Occipital lobe (tissue), 3 donors: ENCODE measurements at places on chromosomes 4 and X. TPM values are rescaled to one million over a fixed set of nuclear protein-coding genes. Genes with fewer than 3 reads are reported as not detected.
A peak's percentile ranks its signal among the peaks of the same experiment; 100 is the strongest.

DNA sequence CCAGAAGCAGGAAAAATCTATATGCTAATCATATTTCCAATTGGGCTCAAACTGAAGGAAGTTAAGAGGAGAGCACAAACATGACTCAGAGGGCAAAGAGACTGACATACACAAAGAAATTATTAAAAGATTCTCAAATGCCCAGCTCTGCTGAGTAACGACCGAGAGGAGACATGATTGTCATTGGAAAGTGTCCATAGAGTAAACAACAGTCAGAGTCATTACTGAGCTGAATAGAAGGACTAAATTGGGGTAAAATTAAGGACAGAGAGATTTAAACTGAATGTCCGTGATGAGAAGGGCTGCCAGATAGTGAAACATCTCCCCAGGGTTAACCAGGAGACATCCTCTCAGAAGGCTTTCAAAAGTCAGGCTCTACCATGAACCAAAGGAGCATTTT lies 111.2 kb upstream of the GALNT7 start:
- DNase-seq: no peak

ASB9 gene
- 0.94 TPM for total RNA-seq

GRCh38 chr4:105755375-105755774 lies 46.8 kb downstream of the GSTCD start:
- no peak for DNase-seq

GRCh38 chr4:141464366-141464765 lies 172.0 kb upstream of the IL15 start:
- DNase-seq: no peak

TCEAL6 gene
- total RNA-seq: 6.7 TPM

DNA sequence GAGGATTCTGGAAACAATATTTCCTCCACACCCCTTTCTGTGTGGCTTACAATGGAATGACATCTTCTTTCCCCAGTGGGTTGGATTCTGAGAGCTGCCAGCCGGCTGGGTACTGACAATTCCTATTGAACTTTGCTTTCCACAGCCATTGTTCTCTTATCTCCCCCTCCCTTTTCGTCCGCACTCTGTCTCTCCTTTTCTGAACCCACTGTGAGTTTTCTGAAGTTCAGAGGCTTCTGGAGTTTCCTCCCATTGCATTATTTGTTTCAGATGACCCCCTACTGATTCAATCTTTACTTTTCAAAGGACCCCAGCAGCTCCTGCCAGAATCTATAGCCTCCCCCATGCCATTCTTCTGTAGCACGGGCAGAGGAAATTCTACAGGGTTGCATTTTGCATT lies 10.4 kb downstream of the SMPX start:
- no peak for DNase-seq

- DNase-seq: no peak
Observed at GRCh38 chr4:75034523-75034922, 101.6 kb downstream of the PARM1 start.

- no peak for DNase-seq
Observed at GRCh38 chr4:5808081-5808741, 84.7 kb downstream of the CRMP1 start.

- no peak for DNase-seq
Observed at GRCh38 chrX:24396931-24397279, 36.5 kb downstream of the SUPT20HL1 start.

MAGEA12 gene
- not detected for total RNA-seq

GLRB gene
- total RNA-seq: 51.5 TPM

DNA sequence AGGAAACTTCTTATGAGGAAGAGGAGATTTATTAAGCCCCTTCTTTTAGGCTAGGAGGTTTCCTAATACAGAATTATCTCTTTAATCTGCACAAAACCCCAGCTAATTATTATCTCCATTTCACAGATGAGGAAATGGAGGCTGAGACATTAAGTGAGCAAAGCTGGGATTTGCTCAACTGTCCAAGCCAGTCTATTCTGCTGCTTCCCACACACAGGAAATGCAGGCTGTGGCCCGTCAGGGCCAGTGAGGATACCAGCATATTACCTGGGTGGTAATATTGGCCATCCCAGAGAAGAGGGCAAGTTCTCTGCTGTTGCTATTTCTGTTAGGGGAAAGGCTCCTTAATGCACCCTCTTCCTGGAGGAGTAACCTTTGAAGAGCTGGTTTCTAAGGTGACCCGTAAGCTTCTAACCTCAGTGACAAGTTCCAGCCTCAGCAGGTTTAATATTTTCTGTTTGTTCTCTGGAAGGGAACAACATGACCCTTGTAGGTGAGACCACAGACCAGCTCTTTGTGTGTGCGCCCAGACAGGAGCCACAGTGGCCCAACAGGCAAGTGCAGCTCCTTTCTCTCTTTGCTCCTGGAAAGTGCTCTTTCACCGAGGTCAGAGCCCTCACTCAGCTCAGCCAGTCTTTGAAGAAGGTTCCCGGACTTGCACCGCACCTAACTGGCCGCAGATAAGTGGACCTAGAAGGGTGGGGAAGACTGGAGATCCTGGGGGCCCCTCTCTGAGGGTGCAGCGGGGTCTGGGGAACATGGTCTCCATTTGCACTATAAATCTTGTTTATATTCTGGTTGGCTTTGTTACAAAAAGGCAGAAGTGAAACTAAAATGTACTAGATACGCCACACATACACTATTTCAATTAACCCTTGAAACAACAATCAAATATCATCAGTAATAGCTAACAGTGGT lies 35.5 kb downstream of the TBC1D9 start:
- no peak for DNase-seq

PRRG3 gene
- total RNA-seq: 7.2 TPM

DNA sequence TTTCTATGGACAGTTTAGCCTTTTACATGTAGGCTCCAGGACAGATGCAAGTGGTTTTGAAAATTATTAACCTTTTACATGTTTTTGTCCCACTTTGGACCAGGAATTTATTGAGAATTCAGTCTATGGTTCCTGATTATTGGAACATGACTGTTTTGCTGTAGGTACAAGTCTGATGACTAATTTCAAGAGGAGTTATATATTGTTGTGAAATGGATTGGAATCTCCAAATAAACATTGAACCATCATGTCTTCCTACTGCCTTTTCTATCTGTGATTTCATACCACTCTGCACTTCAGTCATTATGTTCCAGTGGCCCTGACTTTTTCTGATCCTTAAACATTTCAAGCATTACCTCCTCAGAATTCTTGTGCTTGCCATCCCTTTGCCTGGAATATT lies 35.9 kb downstream of the TBC1D19 start:
- DNase-seq: no peak

- peak; percentile 65 for DNase-seq
Observed at GRCh38 chrX:153667956-153668396, 5.6 kb downstream of the PNCK start.

DMRTC1 gene
- not detected for total RNA-seq

DNA sequence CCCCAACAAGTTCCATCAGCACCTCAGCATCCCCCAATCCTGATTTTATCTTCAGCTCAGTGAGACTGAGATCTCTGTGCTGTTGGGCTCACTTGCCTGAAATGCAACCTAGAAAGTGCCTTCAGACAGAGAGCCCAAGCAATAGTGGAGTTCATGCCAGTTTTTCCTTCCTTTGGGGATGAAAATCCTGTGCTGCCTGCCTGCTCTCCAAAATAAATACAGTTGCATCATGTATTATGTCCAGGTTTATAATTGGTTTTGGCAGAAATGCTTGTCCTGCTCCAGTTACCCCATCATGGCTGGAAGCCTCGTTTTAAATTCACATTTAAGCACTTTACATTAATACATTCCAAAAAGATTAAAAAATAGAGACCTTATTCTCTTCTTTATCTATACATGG lies 1865.5 kb upstream of the TENM3 start:
- no peak for DNase-seq

- no peak for DNase-seq
Observed at GRCh38 chr4:32789026-32789608, 2068.9 kb downstream of the PCDH7 start.

SHROOM4 gene
- total RNA-seq: 1.7 TPM

DNA sequence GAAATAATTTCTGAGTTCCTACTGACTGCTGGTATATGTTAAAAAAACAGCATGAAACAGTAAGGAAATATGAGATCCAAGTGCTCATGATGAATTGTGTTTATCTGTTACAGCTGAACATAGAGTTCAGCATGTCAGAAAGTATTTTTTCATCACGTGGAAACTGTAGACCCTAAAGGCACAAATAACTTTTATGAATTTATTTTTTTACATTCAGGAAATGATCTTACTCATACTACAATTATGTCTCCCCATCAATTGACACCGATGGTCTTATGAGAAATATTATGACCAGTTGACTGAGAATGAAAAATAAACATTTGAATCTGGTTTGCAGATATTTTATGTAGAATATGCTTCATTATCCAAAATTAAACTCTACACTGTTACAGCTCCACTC lies 283.1 kb upstream of the SPANXN4 start:
- DNase-seq: no peak

- no peak for DNase-seq
Observed at GRCh38 chr4:124937993-124938392, 225.5 kb upstream of the ANKRD50 start.

DNA sequence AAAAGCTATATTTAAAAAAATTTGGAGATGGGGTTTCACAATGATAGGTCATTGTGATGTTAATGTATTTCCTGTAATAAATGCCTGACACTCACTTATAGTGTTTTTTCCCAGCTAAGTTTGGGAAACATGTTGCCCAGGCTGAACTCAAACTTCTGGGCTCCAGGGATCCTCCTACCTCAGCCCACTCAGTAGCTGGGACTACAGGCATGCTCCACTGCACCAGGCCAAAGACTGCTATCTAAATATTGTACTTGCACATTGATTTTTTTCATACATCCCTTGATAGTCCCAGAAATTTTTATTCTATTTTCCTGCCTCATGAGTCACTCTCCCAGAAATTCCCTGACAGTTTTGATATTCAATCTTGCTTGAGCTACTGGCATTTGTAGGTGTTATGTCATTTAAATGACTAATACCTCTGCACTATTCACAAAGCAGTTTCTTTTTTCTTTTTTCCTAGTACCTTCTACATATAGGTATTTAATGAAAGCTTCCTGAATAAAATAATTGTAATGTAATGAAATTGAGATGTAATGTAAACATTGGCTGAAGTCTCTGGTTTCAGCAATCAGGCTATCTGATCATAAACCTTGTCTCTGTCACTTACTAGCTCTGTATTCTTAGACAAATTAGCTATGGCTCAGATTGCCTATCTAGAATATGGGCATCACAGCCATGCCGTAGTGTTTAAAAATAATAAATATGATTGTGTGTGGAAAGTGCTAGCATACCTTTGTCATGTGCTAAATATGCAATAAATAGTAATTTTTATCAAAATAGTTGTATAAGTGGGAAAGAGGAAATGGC lies 1973.0 kb upstream of the AGA start:
- DNase-seq: no peak

GBA3 gene
- 0.16 TPM for total RNA-seq

GRCh38 chr4:168696826-168697225 lies 200.0 kb downstream of the PALLD start:
- DNase-seq: no peak

TLR8 gene
- 0.47 TPM for total RNA-seq

WNK3 gene
- total RNA-seq: 65.8 TPM

- DNase-seq: no peak
Observed at GRCh38 chr4:54498661-54499111, 159.1 kb upstream of the KIT start.

BEX1 gene
- total RNA-seq: 103 TPM

SLC49A3 gene
- total RNA-seq: 0.62 TPM

DNA sequence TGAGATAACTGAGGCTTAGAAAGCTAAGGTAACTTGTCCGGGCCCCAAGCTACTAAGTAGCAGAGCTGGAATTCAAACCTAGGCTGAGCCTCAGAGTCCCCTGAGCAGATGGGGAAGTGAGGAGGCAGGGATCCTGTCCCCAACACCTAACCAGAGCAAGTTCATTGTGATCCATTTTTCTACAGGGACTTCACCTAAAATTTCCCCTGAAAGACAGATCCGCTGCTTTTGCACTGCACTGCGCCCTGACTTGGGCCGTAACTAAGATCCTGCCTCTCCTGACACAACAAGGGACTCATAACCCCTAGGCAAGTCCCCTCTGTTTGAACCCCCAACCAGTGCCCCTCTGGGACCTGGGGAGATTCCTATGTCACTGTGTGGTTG lies 25.6 kb upstream of the MTM1 start:
- DNase-seq: no peak

NUP62CL gene
- total RNA-seq: 0.16 TPM

DNA sequence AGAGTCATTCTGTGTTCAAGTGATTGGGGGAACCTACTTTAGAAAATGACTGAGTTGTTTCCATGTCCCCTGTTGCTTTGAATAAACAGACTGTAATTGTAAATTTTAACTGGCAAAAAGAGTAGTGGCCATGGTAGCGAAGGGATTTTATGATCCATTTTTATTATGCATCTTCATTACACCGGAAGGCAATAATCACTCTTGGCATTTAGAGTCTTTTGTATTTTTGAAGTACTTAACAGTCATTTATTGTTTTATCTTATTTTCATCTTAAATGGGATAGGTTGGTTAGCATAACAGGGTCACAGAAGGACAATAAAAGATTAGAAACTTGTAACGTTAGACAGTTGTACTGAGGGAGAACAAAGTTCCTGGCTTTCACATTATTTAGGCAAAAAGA lies 11.0 kb upstream of the OTC start:
- no peak for DNase-seq

ADH7 gene
- not detected for total RNA-seq

SLC2A9 gene
- 3.1 TPM for total RNA-seq

DNA sequence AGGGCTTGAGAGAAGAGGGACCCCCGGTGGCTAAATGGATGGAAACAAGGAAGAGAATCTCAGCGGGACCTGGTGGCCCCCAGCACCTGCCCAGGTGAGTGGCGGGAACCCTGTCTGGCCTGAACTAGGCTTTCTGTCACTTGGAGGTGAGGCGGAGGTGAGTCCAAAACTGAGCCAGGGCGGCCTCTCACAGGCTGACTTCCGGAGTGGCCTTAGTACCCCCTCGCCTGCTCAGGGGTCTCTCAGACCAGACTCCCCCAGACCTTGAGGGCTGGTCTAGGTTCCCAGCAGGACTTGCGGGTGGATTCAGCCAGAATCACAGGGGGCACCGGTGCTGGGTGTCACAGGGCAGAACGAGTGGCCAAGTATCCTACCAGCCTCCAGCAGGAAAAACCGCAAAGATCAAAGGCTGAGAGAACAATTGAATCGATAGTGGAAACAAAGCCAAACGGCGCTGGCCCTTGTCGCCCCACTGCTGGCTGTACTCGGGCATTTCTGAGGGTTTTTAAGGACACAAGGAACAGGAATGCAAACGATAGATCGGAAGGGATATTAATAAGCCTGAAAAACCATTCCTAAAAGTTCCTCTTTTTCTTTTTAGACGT lies 67.8 kb downstream of the WFS1 start:
- DNase-seq: no peak
